Ammon's horn (tissue), 1 donor: ENCODE measurements at places on chromosomes 16 and 17.

- no peak for DNase-seq
These were observed 570 bp upstream of the NME3 start for GRCh38 chr16:1771864-1772361.

DNA sequence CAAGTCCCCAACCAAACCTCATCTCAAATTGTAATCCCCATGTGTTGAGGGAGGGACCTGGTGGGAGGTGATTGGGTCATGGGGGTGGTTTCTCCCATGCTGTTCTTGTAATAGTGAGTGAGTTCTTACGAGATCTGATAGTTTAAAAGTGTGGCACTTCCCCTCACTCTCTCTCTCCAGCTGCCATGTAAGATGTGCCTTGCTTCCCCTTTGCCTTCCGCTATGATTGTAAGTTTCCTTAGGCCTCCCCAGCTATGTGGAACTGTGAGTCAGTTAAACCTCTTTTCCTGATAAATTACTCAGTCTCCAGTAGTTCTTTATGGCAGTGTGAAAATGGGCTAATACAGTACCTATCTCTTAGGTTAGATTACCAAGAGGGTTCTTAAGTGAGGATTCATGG, 5.8 kb downstream of the PMFBP1 start:
- no peak for DNase-seq

GRCh38 chr16:85991425-85991824, 92.5 kb downstream of the IRF8 start:
- DNase-seq = no peak

GRCh38 chr16:70715860-70716357, 30.1 kb upstream of the MTSS2 start:
- DNase-seq = peak; percentile 43

GRCh38 chr17:76918811-76919210, 50.6 kb downstream of the MGAT5B start:
- DNase-seq = no peak

- DNase-seq = no peak
These were observed 46.7 kb downstream of the SCNN1B start for GRCh38 chr16:23348579-23349469.

GRCh38 chr16:8063159-8063558, 527.2 kb downstream of the TMEM114 start:
- DNase-seq = no peak

DNA sequence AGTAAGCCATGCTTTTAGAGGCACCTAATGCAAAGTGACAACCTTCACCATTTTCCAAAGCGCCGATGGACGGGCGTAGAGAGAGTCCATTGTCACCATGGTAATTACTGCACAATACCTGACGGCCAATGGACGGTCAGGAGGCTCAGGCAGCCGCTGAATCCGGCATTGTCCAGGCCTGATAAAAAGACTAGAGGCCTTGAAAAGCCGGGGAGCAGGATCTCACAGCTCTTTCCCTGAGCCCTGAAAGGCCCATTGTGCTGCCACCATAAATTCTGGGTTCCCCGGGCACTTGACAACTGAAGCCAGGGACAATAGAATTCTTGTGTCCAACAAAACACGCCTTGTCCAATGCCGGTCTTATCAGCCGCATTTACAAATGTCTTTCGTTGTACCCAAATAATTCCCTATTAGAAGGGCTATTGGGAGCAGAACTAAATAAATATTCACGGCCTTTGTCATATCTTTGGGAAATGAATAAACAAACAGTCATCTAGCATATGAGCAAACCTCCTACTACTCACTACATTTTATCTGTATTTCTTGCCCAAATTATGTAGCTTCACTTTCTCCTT, 62.4 kb downstream of the CDH11 start:
- peak; percentile 93 for DNase-seq

GRCh38 chr16:89295071-89295900, 77.8 kb downstream of the ZNF778 start:
- DNase-seq = no peak

DNA sequence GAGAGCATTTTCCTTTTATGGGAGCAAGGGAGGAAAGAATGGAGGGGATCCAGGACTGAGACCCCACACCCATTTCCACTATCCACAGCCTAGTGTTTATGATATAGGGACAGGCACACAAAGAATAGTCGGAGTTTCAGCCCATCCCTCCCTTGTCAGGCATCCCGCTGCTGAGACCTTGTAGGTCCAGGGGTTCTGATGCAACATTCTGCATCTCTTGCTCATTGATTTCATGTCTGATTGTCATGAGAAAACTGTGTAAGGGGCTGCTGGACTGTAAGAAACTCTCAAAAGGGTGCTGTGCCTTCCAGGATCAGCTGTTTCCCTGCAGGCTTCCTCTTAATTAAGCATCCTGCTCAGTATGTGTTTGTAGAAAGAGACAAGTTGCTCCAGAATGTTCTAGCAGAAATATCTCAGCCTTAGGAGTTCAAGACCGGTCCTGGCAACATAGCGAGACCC, 5.3 kb upstream of the POLR3E start:
- no peak for DNase-seq

GRCh38 chr17:35132099-35132498, 10.0 kb downstream of the NLE1 start:
- no peak for DNase-seq

DNA sequence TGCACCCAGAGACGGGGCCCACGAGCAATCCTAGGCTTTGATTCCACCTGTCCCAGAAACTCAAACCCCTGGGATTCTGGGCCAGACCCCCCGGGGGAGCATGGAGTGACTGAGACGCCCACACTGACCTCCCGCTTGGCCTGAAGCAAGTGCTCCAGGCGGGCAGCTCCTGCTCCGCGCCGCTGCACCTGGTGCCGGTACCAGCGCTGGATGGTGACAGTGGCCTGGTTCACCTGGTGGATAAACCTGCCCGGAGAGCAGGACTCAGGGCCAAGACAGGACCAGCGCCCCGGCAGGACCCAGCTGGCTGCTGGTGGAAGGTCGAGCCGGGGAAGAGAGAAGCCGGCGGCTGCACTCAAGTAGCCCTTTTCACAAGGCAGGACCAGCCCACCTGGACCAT, 22.6 kb downstream of the CEP131 start:
- no peak for DNase-seq

DNA sequence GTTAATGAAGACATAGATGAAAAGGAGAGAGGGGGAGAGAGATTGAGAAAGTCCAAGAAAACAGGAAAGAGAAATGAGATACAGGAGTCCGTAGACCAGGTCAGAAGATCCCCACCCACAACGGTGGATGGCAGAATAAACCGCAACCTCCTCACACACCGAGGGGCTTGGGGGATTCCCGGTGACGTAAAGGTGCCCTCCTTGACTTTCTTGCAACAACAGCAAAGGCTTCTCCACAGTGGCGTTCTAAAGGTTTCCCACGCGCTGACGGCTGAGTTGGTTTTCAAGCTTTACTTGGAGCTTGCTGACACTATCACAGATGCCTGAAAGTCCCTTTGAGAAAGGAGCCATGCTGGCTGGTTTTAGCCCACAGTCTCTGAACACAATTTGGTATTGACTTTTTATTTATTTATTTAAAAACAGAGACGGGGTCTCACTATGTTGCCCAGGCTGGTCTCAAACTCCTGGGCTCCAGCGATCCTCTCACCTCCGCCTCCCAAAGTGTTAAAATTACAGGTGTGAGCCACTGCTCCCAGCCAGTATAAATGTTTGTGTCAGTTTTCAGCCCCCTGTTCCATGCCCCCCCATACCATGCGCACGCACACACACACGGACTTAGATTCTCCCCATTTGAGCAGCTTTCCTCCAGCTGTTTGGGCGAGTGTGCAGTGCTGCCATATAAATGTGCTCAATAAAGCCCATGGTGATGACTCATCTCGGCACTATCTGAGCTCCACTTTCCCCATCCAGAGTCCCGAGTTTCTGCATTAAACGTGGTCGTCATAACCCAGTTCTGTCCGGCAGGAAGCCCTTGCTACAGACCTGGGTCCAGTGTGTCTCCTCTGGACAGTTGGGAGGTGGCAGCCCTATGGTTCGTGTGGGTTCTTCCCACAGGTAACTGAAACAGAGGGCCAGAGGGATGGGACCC, 33.0 kb upstream of the SEC14L1 start:
- no peak for DNase-seq

DNA sequence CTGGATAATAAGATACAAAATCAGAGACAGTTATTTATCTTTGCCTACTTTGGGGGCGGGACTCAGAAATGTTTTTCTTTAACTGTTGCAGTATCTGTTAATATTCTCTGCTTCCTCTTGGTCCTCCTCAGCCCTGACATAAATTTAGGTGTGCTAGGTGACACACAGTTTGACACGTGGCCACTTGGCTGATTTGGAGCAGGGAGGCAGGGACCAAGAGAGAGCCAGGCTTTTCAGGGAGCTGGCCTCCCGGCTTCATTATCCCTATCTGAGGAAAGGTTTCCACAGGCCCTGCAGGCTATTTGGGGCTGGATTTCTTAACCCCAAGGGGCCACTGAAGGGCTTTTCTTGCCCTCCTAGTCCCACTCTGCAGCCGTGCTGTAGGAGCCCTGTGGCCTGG, 20.1 kb upstream of the NAT9 start:
- DNase-seq = no peak

DNA sequence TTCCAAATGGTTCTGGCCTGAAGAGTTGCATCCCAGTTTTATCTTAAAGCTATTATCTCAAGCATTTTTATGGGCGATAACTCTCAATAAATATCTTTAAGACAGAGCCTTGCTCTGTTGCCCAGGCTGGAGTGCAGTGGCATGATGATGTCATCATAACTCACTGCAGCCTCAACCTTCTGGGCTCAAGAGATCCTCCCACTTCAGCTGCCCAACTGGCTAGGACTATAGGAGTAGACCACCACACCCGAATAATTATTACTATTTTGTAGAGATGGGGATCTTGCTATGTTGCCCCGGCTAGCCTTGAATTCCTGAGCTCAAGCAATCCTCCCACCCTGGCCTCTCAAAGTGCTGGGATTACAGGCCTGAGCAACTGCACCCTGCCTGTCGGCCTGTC, 26.1 kb upstream of the CYTH1 start:
- DNase-seq = no peak

DNA sequence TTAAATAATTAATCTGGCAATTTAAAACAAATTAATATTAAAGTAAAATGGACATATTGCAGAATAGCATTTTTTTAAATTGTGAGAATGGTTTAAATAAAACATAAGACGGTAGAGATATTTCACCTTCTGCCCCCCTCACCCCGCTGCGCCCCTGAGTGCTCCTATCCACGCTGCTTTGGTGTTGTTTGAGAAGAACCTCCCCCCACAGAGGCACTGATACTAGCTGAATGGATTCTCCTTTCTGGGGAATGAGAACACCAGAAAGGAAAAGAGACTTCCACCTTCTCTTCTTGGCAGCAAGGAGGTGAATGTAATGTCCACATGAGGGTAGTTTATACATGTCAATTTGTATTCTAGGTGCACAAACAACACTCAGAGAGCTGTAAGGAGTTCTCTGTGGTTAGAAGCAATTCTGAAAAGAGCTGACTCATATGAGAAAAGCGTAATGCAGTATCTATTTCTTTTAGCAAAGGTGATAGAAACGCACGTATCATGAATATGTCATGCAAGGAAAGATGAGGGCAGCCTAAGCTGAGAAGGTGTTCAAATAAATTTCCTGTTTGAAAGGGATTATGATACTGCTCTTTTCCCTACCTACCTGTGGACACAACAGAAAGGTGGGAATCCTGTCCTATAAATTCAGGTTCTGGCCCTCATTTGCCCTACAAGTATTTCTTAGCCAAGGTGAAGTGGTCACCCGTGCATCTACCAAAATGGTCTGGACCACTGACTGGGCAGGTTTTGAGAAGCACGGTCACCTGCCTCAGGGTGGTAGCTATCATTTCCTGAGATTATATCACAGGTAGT, 126.9 kb downstream of the PARN start:
- DNase-seq = no peak

- no peak for DNase-seq
These were observed 19.1 kb downstream of the SBK1 start for GRCh38 chr16:28311413-28311812.

- no peak for DNase-seq
These were observed 608.6 kb upstream of the GOT2 start for GRCh38 chr16:59342669-59343068.

DNA sequence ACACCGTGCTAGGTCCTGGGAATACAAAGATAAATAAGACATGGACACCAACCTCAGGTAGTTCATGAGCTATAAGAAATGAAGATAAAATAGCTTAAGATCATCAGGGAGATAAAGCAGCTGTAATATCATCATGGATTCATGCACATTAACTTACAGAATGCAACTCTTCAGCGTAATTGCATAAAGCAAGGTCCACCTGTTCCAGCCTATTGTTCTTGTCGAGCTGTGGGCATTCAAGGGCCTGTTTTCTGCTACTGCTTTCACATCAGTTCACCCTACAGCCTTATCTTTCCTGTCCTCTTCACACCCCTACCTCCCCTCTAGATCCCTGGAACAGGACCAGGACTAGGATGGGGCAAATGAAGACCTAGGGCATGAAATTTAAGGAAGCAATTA, 133.9 kb downstream of the SPACA3 start:
- no peak for DNase-seq

DNA sequence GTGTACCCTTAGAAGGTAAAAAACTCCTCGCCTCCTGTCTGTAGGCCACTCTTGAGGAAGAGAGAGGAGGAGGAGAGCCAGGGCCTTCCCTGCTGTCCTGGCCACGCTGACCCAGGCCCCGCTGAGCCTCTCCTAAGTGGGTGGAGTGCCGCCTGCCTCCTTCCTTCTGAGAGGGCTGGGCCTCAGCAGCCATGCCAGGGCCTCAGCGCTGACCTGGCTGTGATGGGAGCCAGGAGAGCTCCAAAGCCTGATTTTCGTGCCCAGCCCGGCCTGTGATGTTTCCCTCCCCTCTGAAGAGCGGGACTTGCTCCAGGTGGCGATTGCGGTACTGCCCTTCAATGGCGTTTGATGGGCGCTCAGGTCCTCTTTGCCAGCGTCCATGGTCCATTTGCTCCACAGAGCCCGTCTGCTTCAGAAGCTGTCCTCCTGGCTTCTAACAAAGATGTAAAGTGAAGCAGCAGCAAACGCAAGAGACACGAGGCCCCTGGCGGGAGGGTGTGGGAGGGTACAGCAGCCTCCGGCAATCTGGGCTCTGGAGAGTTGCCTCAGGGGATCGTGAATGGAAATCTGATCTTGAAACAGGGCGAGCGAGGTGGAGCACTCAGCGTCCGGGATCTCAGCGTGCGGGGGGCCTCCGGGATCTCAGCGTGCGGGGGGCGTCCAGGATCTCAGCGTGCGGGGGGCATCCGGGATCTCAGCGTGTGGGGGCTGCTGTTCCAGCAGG, 93.5 kb downstream of the NPIPB11 start:
- no peak for DNase-seq

DNA sequence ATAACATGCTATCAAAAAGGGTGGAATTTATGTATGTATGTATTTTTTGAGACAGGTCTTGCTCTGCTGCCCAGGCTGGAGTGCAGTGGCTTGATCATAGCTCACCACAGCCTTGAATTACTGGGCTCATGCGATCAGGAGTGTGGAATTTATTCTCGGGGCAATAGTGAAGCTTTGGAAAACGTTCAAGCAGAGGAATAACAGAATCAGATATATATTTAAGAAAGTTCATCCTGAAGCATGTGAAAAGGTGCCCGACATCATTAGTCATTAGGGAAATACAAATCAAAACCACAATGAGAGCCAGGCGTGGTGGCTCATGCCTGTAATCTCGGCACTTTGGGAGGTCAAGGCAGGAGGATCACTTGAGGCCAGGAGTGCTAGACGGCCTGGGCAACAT, 7.7 kb upstream of the ITGAE start:
- no peak for DNase-seq
